G401 (cell line): ENCODE measurements at places on chromosomes 11 and 22. TPM values are rescaled to one million over a fixed set of nuclear protein-coding genes. Genes with fewer than 3 reads are reported as not detected.

CARD16 gene
- not detected in 2 replicates for total RNA-seq

ROBO4 gene
- total RNA-seq = not detected in 2 replicates

RAB39A gene
- 6.1 and 10.0 TPM in 2 replicates for total RNA-seq

PRR33 gene
- not detected in 2 replicates for total RNA-seq

C11orf52 gene
- total RNA-seq = 11.8 and 26.1 TPM in 2 replicates
